ENCODE measurements at places on chromosomes 5 and 9.
A peak's percentile ranks its signal among the peaks of the same experiment; 100 is the strongest.

DNA sequence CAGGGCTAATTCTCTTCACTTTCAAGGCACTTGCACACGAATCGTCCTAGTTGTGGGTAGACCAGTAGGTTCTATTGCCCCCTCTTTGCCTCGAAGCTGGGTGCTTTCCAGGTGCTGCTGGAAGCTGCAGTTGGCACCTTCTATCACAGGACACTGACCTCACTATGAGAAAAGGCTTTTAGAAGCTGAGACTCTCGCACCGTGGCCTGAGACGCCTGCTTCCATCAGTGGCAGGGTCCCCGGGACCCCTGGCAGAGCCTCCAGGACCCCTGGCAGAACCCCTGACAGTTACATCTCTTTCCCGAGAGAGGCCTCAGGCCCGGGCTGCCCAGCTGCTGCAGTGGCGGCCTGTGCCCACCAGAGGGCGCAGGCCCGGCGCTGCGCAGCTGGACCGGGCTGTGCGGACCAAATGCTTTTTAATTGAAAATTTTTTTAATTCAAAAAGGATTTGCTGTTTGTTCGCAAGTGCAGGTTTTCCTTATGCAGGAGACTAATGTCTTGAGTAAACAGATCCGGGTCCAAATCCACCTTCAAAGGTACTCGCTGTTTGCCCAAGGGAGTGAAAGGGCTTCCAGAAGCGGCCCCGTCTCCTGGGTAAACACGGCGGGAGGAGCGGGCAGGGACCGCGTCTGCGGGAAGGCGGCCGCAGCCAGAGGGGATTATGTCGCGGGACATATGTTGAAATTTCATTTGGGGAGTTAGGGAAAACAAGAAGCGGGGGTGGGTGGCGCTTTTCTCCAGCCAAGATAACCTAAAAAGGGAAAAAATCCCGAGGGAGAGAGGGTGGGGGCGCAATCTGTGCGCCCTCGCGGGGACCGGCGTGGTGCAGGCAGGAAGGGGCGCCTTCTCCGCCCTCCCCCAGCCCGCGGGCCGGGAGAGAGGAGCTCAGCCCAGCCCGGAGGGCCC is 114.5 kb upstream of the LMX1B start:
- no peak for DNase-seq

DNA sequence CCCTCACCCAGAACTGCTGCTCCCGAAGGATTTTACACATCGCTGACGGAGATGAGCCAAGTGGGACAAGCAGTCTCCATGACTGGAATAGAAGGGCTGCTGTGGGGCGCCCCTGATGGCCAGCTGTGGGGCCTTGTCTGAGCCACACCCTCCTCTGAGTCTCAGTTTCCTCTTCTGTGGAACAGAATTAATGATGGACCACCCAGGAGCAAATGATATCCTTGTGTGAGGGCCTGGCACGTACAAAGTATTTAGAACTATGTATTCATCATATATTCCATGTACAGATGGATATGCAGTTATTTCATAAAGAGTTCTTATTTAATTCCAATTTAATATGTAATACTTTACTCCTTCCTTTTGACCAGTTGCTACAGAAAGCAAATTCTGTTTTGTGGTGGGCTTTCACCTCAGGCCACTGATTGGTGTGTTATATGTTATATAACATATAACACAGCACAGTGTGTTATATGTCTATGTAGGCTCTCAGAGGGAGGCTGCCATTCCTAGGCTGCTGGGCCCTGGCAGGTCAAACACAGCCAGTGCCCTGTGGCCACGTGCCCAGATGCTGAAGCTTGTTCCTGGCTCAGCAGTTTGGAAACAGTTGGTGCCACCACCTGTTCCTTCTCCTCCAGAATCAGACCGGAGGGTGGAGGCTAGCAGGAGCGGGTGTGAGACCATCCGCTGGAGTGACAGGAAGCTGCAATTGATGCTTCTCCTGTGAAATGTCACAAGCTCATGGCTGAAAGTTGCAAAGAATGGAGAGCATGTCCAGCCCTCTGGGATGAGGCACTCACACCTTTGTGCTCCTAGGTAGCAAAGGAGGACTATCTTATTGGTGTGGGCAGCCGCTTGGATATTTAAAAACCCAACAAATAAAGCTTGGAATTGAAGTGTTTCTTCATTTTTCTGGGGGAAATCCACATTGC is 4.4 kb upstream of the FGD3 start:
- DNase-seq = no peak

GRCh38 chr5:65779643-65780042 is 57.6 kb downstream of the NLN start:
- DNase-seq = no peak

- DNase-seq = no peak
These were observed 317.7 kb downstream of the PDE4D start for GRCh38 chr5:59575648-59576445.

DNA sequence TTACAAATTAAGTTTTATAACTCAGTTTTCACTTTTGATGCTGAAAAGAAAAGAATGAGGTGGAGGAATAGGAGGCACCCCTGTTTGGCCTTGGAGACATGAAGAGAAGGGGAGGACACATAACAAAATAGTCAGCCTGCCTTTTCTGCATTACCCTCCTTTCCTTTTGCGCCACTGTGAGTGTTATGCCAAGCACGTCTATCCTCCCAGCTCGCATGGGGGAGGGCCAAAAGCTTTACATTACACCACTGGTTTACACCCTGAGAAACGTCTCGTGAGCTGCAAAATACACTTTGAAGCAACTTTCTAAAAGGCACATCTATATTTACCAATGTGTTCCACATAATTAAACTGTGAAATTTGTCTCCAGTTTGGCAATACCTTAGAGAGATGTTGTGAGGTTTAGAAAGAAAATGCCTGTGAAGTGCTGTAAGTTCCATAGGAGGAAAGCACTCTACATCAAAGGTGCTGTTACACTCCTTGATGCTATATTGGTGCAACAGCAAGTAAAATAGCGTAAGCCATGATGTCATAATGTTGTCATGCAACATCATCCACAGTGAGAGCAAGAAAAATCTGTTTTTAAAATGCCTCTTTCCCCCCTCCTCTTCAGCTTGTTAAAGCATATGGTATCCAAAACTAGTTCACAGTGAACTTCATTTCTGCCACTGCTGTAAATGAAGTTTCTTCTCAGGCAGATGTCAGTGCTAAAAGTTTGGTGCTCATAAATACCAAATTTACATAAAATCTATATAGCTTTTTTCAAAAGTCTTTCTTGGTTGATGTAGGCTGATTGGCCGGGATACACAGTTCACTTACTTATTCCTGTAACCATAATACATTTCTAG is 50.3 kb downstream of the CETN3 start:
- no peak for DNase-seq

- DNase-seq = no peak
These were observed 1639.4 kb upstream of the C9orf72 start for GRCh38 chr9:29212397-29213387.

GRCh38 chr5:89686081-89686765 is 723.3 kb downstream of the CETN3 start:
- no peak for DNase-seq

- DNase-seq = no peak
These were observed 14.6 kb downstream of the MRPS27 start for GRCh38 chr5:72305194-72306142.

GRCh38 chr5:138337685-138338410 is at the start of gene FAM53C:
Gene FAM53C, plus strand, starts transcription at chr5:138338266. Its CDS starts 3,070 bp downstream, at chr5:138341336.
- peak; percentile 88 for DNase-seq

- DNase-seq = no peak
These were observed 172.8 kb upstream of the RASA1 start for GRCh38 chr5:87094833-87095232.

Measured in stimulated activated naive CD4-positive, alpha-beta T cell treated with Interleukin-2 at 50 U/mL for 16 hours (primary cell).